Activated CD8-positive, alpha-beta memory T cell treated with anti-CD3 and anti-CD28 coated beads for 36 hours (primary cell): ENCODE measurements at places on chromosomes 2 and 18. TPM values are rescaled to one million over a fixed set of nuclear protein-coding genes. Genes with fewer than 3 reads are reported as not detected.

FOXI3 gene
- total RNA-seq, result not detected

ZNF385B gene
- total RNA-seq, result not detected

CYBRD1 gene
- total RNA-seq, result 0.97 TPM

SLC4A5 gene
- total RNA-seq, result 1.2 TPM

DQX1 gene
- 0.91 TPM for total RNA-seq

GAD1 gene
- 0.76 TPM for total RNA-seq

LRATD1 gene
- total RNA-seq, result not detected

CXCR4 gene
- 81.0 TPM for total RNA-seq

MALT1 gene
- 32.9 TPM for total RNA-seq

IL36G gene
- not detected for total RNA-seq

FMNL2 gene
- 0.57 TPM for total RNA-seq

DLX1 gene
- total RNA-seq, result not detected

SNRNP27 gene
- total RNA-seq, result 60.7 TPM

PFN4 gene
- total RNA-seq, result 0.40 TPM

CHRNG gene
- total RNA-seq, result not detected

SCYGR4 gene
- not detected for total RNA-seq

IL1RN gene
- total RNA-seq, result 0.91 TPM

DNAJC5G gene
- not detected for total RNA-seq

TDRD15 gene
- total RNA-seq, result not detected

TBR1 gene
- not detected for total RNA-seq

PUS10 gene
- total RNA-seq, result 8.8 TPM

PRSS56 gene
- total RNA-seq, result not detected

LOXL3 gene
- total RNA-seq, result 1.4 TPM

CENPA gene
- total RNA-seq, result 27.8 TPM

SESTD1 gene
- 2.8 TPM for total RNA-seq

LAMA1 gene
- not detected for total RNA-seq

FKBP1B gene
- 3.1 TPM for total RNA-seq

MTIF2 gene
- total RNA-seq, result 57.5 TPM

HRH4 gene
- not detected for total RNA-seq

BOLA3 gene
- total RNA-seq, result 143 TPM

UCN gene
- total RNA-seq, result 1.0 TPM

CCDC102B gene
- total RNA-seq, result 0.90 TPM

GALNT5 gene
- not detected for total RNA-seq

AKAIN1 gene
- not detected for total RNA-seq

POTEJ gene
- not detected for total RNA-seq

NGEF gene
- 0.13 TPM for total RNA-seq

FTCDNL1 gene
- total RNA-seq, result 3.0 TPM

TEKT4 gene
- not detected for total RNA-seq
